ENCODE measurements at places on chromosomes 2 and 18. TPM values are rescaled to one million over a fixed set of nuclear protein-coding genes. Genes with fewer than 3 reads are reported as not detected.

Gene C2orf78
- total RNA-seq, result not detected

Gene PROC
- not detected for total RNA-seq

Gene AQP12A
- total RNA-seq, result not detected

Gene XDH
- not detected for total RNA-seq

Gene C1GALT1C1L
- total RNA-seq, result not detected

Gene NBAS
- total RNA-seq, result 93.5 TPM

DNA sequence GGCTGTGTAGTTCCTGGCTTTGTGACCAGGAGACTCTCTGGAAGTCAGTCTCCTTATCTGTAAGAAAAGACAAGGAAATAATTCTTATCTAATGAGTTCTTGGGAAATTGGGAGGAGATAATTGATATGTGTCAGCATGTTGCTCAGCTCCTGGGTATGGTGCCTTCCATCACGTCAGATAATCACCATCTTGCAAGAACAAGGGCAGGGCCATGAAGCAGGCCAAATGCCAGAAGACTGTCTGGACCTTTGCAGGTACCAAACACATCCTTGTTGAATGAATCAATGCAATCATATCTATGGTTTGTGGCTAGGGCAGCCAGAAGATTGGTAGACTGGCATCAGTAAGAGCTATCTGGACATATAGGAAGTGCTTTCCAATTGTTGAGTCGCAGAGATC, 473.5 kb downstream of the TNS1 start:
- DNase-seq, result no peak

- DNase-seq, result no peak
These were observed 88.2 kb downstream of the TMEM163 start for GRCh38 chr2:134630504-134631159.

DNA sequence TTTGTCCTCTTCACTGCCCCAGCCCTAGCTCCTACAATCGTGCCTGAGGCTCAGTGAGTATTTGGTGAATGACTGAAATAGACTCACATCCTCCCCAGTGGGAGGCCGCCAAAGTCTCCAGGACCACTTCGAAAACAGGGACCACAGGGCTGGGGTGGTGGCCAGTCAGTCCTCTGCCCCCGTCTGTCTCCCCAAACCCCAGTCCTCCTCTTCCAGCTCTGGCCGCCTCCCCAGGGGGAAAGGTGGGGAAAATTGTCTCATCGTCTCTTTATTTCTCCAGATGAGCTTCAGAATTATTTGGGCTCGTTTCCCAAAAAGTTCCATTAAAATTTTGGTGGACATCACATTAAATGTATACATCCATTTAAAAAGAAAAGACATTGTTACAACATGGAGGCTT, 43.5 kb downstream of the NPPC start:
- DNase-seq, result no peak

DNA sequence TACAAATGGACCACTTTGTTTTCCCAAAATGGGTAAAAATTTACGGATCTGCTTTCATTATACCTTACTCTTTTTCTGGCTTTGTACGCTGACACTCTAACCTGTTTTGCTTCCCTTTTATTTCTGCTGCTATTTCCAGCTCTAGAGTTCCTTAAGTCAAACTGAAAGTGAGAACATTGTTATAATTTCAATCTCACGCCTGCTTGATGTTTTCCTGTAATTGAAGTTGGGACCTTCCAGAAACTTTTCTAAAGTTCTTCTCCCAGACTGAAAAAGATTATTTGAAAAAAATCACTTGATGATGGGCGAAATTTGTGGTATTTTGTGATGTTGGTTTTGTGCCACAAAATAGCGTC, 1.8 kb downstream of the GLS start:
- no peak for DNase-seq

GRCh38 chr2:120858361-120859106, 122.9 kb downstream of the GLI2 start:
- no peak for DNase-seq

DNA sequence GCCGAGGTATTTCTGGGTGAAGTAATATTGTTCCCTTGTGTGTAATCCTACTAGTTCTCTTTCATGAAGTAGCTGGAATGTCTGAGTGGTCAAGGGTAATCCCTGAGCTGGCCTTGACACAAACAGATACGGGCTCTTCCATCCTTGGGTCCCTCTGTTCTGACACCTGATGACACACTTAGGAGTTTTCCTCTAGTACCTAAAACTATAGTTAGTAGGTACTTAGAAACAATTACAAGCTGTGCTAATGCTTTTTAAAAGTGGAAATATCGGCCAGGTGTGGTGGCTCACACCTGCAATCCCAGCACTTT, 59.2 kb upstream of the IL1R1 start:
- no peak for DNase-seq

DNA sequence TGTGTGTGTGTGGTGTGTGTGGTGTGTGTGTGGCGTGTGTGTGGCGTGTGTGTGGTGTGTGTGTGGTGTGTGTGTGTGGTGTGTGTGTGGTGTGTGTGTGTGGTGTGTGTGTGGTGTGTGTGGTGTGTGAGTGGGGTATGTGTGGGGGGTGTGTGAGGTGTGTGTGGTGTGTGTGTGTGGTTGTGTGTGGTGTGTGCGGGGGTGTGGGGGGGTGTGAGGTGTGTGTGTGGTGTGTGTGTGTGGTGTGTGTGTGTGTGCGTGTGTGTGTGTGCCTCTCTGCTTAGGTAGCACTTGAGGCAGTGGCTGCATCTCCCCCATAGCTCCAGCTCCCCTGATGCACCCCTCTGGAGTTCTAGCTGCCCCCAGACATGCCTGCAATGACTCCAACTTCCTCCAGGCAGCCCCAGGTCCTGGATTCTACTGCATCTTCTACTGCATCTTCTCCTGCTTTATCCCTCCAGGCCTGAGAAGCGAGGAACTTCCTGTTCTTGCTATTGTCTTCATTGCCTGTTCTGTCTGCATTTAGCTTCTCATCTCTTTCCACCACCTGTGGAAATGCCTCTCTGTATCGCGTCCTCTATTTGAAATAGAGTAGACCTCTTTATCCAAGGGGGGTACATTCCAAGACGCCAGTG, 22.2 kb upstream of the MLPH start:
- DNase-seq, result no peak

DNA sequence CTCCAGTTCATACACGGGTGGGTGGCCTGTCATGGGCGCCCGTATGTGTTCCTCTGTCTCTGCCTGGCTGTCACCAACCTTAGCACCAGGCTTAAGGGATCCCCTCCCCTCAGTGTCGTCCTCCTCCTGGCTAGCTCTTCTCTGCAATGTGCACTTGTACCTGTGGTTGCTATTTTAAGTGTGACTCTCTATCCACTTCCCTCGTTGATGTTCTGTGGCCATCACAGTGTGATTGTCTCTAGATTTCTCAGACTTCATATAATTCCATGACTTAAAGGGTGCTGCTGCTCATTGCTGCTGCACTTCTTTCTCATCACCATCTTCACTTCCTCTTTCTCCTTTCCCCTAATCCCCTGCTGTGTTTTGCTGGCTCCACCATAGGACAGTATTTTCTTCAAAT, 143.4 kb downstream of the EML6 start:
- DNase-seq, result no peak

- no peak for DNase-seq
These were observed 158.3 kb downstream of the WDSUB1 start for GRCh38 chr2:159128191-159128590.

- DNase-seq, result no peak
These were observed 322.2 kb upstream of the MYT1L start for GRCh38 chr2:2653231-2653630.

GRCh38 chr18:79936641-79937040, 14.8 kb downstream of the SLC66A2 start:
- DNase-seq, result peak; percentile 5

- DNase-seq, result no peak
These were observed 987.2 kb upstream of the CDH2 start for GRCh38 chr18:29164020-29164706.

- no peak for DNase-seq
These were observed 427 bp downstream of the RBKS start for GRCh38 chr2:27889774-27890145.

GRCh38 chr2:194700726-194701125, 956.3 kb upstream of the SLC39A10 start:
- no peak for DNase-seq

- DNase-seq, result no peak
These were observed 1127.3 kb downstream of the SUCLG1 start for GRCh38 chr2:83331810-83332209.

GRCh38 chr18:34909637-34910364, 131.4 kb upstream of the MAPRE2 start:
- no peak for DNase-seq

DNA sequence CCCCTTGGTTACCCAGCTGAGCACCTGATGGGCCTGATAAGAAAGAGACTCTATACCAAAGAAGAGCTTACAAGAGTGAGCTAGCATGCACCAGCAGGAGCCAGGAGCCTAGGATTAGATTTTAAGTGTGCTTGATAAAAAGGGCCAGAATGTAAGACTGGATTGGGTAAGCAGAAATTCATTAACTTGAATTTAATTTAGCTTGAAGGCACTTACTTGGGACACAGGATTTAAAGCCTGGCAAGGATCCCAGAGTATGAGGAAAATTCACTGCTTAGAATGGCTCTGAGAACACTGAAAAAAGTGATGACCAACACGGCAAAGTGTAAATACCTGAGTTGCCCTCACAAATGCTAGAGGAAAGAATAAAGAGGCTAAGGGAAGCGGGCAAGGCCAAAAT, 91.3 kb upstream of the RBBP8 start:
- DNase-seq, result no peak

GRCh38 chr2:46699934-46700256, 215.7 kb downstream of the MCFD2 start:
- no peak for DNase-seq

- DNase-seq, result no peak
These were observed 33.1 kb downstream of the LRRFIP1 start for GRCh38 chr2:237660381-237660900.
